ENCODE measurements at places on chromosomes 5 and 9.

- no peak for DNase-seq
Observed at GRCh38 chr5:159061834-159062474, 37.8 kb downstream of the EBF1 start.

DNA sequence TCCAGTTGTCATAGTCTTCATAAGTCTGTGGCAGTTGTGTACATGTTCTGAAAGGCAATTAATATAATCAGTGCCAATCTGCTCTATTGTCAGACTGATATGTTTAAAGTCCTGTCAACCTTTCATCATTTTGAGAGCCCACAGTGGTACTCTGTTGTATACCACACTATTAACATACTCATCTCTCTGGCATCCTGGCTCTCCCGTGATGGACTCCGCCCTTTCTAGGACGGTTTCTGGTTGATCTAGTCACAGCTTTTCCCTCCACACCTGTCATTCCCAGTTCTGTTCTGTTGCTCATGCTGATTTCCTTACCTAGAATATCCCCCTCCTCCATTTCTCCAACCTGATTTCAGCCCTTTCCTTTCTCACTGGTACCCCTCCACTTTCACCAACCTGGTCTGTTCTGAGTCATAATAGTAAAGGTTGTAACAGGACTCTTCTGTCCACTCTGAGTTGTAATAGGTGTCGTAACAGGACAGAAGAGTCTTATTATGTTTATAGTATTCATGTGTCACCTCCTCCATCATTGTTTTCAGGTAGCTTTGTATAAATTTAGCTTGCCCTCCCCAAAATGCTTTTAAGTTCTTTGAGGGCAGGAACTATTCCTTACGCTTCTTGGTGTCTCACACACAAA is 4.1 kb downstream of the PTCD2 start:
- DNase-seq, result no peak

DNA sequence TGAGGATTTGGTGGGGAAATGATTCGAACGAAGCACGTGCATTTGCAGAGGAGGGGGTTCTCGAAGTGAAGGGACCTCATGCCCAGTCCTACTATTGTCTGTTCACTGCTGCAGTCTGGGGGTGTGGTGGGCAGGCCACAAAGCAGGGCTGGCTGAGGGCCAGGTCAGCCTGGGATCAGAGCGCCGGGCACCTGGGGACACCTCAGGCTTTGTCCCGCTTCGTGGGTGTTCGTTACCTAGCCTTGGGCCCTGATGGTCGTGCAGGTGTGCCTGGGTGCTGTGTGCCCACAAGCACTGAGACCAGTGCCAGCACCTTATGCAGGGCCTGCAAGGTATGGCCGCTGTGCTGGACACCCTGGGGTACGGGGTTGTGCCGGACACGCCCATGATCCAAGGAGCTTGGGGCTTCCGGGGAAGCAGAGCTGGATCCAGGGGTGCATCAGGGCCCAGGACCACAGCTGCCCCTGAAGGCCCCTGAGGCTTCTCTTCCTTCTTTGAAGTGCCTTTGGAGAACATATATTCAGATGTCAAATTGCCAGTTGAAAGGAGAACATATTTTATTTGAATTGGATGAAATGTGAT is 80.6 kb downstream of the COL5A1 start:
- DNase-seq, result no peak

- DNase-seq, result no peak
Observed at GRCh38 chr5:1639757-1640156, 116.0 kb upstream of the LPCAT1 start.

DNA sequence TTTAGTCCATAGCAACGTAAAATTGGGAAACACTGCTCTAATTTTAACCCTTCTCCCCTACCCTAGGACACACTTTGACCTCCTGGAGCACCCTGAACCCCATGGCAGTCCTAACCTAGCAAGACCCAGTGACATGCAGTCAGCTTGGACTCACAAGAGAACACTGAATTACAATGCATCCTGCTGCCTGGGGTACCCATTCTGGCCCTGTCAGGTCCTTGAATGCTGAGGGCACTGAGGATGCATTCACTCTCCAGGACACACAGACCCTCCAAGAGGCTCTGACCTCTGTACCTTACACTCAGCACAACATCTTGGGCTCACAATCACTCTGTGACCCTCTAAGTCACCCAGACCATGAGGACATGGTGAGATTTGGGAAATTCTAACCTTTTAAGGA is 1.8 kb upstream of the PROP1 start:
- DNase-seq, result no peak

- no peak for DNase-seq
Observed at GRCh38 chr5:178333821-178334481, 101.3 kb upstream of the PHYKPL start.

DNA sequence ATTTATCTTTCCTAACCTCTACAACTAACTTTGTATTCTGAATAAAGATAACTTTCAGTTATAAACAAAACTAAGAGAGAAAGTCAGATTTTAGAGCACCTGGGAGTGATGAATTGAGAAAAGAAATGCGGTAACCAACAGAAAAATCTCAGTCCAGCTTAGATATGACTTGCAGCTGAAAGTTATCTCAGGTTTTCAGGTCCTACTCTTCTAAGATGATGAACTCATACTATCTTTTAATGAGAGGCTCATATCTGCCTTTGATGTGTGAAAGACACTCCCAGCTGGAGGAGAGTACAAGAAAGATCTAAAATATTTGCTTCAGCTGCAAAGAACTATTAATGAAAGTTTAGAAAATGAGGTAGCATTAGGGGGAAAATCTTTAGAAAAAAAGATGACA is 190.5 kb downstream of the DENND1A start:
- no peak for DNase-seq

- DNase-seq, result no peak
Observed at GRCh38 chr5:999032-999501, 9.5 kb upstream of the NKD2 start.

DNA sequence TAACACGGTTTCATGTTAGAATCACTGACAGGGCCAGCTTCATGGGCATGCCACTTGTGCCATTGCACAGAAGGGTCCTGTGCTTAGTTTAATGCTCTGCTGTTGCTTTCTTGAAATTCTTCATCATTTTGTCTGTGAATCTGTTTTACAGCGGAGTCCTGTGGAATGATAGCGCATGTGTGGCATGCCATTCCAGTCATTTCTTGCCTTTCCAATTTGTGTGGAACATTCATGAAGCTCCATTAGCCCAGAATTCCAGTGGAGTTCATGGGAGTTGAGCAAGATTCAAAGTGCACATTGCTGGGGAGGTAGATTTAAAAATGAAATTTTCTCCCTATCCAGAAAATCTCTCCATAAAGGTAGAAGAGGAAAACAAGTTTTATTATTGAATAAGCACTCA is 43.4 kb upstream of the NREP start:
- DNase-seq, result no peak

DNA sequence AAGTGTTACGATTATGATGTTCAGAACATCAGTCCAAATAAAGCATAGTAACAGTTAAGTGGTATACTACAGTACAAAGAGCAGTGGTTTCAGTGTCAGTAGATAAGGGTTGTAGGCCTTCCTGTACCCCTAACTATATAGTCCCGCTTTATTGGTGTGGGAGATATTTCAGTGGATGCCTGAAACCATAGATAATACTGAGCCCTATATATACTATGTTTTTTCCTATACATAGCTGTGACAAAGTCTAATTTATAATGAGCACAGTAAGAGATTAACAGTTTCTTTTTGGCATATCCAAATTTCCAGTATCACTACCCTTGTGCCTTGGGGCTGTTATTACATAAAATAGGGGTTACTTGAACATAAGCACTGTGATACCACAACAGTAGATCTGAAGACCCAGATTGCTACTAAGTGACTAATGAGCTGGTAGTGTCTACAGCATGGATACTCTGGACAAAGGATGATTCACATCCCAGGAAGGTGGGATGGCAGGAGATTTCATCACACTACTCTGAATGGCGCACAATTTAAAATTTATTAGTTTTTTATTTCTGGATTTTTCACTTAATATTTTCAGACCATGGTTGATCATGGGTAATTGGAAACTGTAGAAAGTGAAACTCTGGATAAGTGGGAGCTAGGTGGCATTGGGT is 119.3 kb downstream of the RPS23 start:
- DNase-seq, result no peak

DNA sequence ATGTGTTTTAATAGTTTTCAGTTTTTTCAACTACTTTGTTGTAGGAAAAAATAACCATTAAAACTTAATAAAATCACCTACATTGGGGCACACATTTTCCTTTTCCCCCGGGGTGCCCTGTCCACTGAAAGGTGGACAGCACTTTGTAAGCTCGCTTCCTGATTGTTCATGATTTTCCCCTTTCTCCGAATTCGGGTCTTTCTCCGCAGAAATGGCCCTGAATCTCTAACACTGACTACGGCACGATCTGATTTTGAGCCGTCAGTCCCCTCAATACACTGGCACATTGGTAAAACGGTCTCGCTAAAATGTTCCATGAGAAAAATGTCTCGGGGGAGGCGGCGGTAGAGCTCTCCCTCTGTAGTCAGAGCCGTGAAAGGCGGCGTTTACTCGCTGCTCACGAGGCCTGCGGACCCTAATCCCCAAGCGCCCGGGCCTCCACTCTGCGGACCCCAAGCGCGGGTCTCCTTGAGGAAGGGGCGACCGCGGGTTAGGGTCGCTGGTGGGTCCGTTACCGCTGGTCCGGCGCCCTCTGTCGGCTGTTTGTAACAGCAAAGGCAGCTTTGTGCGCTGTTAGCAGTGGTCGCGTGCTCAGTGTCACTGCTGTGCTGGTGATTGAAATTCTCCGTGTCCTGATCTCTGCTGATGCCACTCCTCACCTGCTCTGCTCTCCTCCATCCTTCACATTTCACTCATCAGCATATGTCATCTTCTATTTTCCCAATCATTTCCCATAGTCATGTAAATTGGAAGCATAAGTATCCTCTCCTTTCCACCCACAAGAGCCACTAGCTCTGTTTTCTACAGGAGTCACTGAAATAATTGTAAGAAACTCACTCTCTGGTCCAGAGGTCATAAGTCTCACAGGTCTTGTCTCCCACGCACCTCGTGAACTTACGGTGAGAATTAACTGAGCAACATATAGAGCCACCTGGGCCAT is 10.8 kb upstream of the IFNA2 start:
- DNase-seq, result no peak

DNA sequence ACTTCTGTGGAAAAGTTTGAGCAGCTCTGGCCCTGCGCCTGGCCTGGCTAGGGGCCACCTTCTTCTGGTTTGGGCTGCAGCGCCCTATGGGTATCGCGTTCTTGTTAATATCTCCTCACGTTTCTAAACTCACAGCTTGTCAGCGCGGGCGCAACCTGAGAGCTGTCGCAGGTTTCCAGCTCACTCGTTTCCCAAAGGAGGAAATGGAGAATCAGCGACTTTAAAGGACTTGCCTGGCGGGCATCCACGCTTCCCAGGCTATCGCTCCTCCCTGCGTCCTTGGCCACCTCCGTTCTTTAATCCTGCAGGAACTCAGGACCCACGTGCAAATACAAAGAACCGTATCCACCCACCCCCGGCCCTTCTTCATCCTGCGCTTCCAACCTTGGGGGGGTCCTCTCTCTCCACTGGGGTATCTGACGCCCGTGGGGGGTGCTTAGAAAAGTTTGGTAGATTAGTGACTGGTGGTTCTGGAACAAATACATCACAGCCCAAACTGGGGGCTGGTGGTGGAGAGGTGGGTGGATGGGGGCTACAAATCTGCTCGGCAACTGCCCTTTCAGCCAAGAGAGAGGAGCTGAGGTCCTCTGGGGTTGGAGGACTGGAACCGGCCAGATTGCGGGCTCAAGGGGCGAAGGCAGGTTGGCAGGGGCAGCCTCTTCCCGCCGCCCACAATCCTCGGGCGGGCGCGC is 578 bp upstream of the PSAT1 start:
- no peak for DNase-seq

GRCh38 chr5:83993803-83994202 is 273.1 kb upstream of the HAPLN1 start:
- DNase-seq, result no peak

All from NCI-H2081 treated with DMSO at 0.1 percent for 48 hours (cell line).